ENCODE measurements at places on chromosomes 16 and 17.

GRCh38 chr16:10552281-10552680 lies 28.1 kb downstream of the EMP2 start:
- DNase-seq = no peak

- DNase-seq = no peak
These were observed 98.6 kb downstream of the NDE1 start for GRCh38 chr16:15748654-15749053.

DNA sequence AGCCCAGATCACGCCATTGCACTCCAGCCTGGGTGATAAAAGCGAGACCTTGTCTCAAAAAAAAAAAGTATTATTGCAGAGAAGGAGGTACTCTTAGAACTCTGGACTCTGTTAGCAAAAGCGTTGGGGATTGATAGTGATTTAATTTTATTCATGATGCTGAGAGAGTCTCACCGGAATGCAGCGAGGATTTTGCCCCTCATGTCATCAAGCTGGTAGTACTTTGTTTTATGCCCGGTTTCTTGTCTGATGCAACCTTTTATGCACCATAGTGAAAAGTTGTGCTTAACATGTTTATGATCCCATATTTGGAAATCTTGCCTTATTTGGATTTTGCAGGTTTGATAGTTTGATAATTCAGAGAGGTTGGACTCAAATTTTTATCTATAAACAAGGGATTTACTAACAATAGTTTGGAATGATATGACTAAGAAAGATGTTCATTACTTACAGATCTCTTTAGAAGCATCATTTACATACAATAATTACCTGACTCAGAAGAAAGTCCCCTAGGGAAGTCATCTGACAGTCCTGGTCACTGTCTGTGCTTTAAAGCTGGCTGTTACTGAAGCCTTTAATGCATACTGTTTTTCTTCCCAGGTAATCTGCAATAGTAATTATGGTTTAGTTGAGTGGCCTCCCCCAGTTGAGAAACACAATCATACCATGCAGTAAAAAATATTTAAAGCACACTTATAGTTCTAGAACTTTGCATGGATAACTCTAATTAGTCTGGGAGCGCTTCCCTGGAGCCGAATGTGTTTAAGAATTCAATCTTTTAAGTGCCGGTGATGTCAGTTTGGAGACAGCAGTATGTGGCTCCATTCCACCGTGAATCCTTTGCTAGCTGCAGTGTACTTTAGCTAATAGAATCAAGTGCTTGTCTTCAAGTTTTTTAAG lies 120.9 kb downstream of the PRKCA start:
- DNase-seq = peak; percentile 67

GRCh38 chr16:85083051-85083639 lies 29.1 kb downstream of the CIBAR2 start:
- no peak for DNase-seq

GRCh38 chr16:31487071-31487719 lies 4.3 kb downstream of the SLC5A2 start:
- no peak for DNase-seq

- no peak for DNase-seq
These were observed 34.3 kb upstream of the RBFOX3 start for GRCh38 chr17:79645022-79645776.

DNA sequence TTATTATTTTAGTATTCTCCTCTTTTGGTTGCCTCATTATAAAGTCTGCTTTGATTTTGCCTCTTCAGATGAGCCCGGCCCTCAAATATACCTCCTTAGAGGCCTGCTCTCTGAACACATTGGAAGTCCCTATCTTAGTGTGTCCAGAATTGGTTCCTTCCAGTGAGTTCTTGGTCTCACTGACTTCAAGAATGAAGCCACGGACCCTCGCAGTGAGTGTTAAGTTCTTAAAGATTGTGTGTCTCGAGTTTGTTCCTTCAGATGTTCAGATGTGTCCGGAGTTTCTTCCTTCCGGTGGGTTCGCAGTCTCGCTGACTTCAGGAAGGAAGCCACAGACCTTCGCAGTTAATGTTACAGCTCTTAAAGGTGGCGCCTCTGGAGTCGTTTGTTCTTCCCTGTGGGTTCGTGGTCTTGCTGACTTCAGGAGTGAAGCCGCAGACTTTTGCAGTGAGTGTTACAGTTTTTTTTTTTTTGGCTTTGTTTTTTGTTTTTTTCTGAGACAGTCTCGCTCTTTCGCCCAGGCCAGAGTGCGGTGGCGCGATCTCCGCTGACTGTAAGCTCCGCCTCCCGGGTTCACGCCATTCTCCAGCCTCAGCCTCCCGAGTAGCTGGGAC lies 45.8 kb upstream of the NOS2 start:
- DNase-seq = no peak

GRCh38 chr16:16126896-16127295 lies 96.4 kb downstream of the ABCC6 start:
- DNase-seq = no peak

DNA sequence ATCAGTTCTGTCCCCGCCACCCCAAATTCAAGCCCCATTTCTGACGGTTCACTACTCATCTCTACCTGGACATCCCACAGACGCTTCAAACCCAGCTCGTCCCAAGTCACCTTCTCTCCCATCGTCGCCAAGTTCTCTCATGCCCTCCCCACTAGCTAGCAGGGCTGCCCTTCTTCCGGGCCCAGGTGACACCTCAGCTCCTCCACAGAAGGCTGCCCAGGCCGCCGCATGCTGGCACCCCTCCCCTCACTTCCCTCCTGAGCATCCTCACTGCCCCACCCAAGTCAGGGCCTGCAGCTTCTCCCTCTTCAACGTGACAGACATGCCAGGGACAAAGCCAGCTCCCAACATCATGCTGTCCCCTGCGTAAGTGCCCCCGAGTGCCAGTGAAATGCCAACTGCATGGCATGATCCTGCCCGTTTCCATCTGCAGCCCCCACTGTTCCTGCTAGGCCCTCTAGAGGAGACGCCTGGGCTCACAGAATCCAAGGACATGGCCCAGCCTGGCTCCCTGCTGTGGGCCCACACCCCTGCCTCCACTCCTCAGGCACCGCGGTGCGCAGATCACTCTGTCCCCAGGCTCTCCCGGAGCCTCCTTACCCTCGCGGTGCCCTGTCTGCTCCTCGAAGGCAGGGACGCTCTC lies 5.9 kb downstream of the CYB561 start:
- DNase-seq = no peak

DNA sequence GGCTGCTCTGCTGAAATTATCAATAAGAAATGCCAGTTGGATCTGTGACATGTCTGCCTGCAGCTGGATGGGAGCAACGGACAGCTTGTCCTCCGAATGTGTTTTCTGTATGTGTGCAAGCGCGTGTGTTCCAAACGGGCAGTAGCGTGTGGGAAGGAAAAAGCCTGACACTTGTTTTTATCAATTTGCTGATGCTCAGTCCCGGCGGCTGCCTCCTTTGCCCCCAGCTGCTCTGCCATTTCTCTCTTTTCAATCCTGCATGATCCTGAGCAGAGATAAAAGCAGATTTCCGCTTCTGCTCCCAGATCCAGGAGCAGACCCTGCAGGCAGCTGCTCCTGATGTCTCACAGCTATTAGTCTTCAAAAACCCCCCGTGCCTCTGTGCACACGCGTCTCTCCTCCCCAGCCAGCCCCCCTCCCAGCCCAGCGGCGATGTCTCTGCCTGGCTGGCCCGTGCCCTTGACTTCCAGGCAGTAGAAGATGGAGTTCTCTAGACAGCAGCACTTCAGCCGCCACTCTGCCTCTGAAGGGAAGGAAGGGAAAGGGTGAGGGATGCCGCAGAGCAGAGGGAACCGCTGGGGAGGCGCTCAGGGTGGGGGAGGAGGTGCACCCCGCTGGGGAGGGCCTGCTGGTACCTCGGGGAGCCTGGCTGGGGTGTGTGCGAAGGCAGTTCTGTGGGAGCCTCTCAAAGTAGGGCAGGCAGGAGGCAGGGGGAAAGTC lies 4.1 kb downstream of the PRCD start:
- DNase-seq = no peak

GRCh38 chr17:57425903-57426880 lies 169.9 kb downstream of the MSI2 start:
- DNase-seq = no peak

- no peak for DNase-seq
These were observed 90.9 kb downstream of the GAS7 start for GRCh38 chr17:10107316-10108165.

- no peak for DNase-seq
These were observed 269.3 kb upstream of the TBX2 start for GRCh38 chr17:61130330-61130729.

DNA sequence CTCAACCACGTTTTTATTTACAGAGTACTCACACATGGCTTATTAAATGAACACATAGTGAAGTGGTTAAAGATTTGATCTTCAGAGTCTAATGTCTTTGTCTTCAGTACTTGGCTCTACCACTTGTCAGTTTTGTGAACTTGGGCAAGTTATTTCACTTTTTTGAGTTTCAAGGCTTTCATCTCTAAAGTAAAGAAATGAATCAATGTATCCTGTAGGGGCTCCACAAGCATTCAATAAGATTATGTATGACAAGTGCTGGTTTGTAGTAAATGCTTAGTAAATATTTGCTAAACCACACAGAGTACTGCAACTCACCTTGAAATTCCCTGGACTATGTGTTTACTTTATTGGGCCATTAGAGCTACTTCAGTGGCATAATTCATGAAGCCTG lies 446.0 kb upstream of the GOT2 start:
- DNase-seq = no peak

DNA sequence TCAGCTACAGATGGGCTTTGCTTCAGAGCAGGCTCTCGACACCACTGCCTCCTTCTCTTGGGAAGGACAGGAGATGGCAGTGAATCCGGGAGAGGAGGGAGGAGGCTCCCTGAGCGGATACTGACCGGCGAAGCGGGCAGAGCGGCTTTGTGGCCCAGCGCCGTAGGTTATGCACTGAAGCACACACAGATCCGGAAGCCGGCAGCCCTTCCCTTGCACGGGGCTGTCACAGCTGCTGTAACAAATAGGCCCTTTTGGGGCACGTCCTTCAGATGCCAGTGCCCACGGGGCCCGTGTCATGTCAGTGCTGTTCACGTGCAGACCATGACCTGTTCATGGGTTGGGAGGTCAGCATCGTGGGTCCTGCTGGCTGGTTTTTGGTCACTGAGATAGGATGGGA lies 144.7 kb upstream of the CHMP6 start:
- no peak for DNase-seq

- DNase-seq = no peak
These were observed 32.6 kb downstream of the CDRT15 start for GRCh38 chr17:14204084-14204483.

DNA sequence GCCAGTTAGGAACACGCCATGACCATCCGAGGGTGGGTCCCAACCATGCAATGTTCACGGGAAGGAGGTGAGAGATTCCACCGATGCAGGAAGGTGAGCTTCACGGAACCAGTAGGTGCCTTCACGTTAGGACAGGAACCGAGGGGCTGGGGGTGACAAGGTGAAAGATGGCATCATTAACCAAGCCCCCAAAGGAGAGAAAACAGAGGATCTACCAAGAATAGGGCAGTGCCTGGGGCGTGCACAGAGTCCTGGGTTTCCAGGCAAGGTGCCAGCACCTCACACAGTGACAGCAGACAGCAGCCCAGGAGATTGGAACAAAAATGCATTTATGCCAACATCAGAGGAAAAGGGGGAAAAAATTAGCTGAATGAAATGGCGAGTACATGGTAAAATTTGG lies 137.9 kb downstream of the GSG1L start:
- DNase-seq = no peak

- DNase-seq = no peak
These were observed 100.5 kb downstream of the AIPL1 start for GRCh38 chr17:6334386-6334785.

DNA sequence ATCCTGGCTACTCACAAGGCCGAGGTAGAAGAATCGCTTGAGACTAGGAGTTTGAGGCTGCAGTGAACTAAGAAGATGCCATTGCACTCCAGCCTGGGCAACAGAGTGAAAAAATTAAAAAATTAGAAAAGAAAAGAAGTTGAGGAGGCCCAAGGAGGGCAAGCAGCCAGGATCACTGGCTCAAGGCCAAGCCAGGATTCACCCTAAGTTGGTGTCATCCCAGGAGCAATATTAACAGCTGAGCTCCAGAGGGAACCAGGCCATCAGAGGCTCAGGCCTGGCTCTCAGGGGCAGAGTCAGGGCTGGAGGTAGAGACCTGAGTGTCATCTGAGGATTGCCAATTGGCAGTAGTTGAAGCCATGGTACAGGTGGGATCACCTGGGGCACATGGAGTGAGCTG lies 20.7 kb downstream of the DRC3 start:
- DNase-seq = no peak

DNA sequence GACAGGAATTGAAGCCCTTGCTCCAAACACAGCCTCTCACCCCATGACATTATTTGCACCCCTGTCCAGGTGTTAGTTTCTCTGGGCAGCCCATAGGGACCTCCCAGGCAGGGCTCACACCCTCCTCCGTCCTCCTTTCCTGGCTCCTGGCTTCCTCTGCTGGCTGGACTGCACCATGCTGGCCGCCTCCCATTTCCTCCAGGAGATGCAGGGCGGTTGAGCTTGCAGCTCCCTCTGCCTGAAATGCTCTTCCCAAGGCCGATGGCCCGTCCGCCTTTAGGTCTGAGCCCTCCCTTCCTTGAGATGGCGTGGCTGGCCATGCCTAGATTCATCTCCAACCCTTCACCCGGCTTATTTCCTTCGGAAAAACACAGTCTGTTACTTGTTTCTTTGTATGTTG lies 334.8 kb downstream of the SNX29 start:
- no peak for DNase-seq

DNA sequence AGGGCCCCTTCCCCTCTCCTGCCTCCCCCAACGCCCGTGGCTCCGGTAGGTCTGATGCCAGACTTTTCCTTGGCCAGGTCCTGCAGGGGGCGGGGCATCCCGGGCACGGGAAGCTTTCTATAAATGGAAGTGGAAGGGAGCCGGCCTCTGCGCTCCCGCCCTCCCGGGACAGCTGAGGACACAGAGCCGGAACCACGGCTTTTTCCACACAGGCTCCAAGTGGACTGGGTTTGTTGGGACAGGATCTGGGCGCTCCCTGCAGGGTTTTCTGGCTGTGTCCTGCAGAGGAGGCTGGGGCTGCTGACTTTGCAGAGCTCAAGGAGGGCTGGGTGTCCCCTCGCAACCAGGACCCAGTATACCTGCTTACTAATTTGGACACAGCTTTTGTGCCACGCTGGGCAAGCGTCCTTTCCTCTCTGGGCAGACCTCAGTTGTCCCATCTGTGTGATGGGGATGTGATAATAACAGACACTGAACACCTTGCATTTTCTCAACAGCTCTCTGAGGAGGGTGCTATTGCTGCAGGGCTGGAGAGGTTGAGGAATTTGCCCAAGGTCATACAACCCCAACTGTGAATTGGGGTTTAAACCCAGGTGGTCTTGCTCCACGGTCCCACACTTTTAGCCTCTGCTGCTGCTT lies 1.8 kb downstream of the TNS4 start:
- DNase-seq = no peak

GRCh38 chr16:10951026-10951425 lies 6.7 kb downstream of the CLEC16A start:
- no peak for DNase-seq

- no peak for DNase-seq
These were observed 15.5 kb upstream of the CDH15 start for GRCh38 chr16:89155851-89156739.

- no peak for DNase-seq
These were observed 2.0 kb downstream of the B3GNT9 start for GRCh38 chr16:67148656-67149275.

- DNase-seq = no peak
These were observed 13.3 kb upstream of the SDK2 start for GRCh38 chr17:73657473-73658116.

GRCh38 chr17:50627782-50628601 lies 6.7 kb upstream of the ABCC3 start:
- no peak for DNase-seq

- DNase-seq = no peak
These were observed at the start of gene KRT31 for GRCh38 chr17:41396996-41397660. Gene KRT31, minus strand, starts transcription at chr17:41397608. Its CDS starts 69 bp downstream, at chr17:41397539.
